ENCODE measurements at places on chromosomes 16 and 17.

GRCh38 chr17:31688701-31689100, 170.3 kb downstream of the COPRS start:
- DNase-seq, result no peak

GRCh38 chr17:77834170-77835115, 124.1 kb upstream of the TNRC6C start:
- DNase-seq, result peak; percentile 56

DNA sequence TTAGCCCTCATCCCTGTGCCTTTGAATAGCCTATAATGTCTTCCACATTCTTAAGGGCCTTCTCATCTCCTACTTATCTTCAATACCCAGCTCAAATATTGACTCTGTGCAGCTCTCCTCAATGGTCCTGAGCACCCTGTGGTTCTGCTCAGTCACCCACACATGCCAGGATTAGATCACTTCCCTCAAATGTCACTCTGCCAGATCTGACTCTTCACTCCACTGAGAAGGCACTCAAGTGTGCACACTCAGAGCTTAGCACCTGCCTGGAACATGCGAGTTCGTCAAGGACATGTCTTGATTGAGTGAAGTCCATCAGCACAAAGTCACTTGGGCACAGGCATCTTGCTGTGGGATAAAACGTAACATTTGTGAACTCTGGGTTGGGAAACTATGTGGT, 404.8 kb downstream of the CDH13 start:
- DNase-seq, result no peak

- DNase-seq, result peak; percentile 4
Measured at GRCh38 chr17:13353590-13353989, 248.1 kb downstream of the HS3ST3A1 start.

DNA sequence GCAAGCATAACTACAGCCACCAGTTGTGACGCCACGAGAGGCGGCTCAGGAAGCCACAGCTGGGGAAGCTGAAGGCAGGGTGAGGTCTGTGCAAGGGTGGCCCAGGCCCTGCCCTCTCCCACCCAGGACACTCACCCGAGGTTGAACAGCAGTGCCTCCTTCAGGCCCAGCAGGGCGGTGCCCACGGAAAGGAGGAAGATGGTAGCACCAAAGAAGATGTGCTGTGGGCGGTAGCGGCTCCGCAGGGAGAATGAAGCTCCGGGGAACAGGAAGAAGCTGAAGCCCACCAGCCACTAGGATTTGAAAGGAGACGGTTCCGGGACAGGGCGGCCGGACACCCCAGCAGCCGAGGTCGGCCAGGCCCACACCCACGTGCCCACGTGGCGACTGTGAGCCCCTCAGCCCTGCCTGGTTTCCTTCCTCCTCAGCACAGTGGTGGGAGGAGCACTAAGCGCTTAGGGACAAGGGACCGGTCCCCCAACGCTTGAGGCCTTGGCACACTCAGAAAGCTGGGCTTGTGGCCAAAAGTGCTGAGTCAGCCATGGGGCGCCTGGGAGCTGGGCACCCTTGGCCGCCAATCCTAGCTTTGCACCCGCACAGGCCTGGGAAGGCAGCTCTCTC, 11.0 kb downstream of the CYB561 start:
- peak; percentile 86 for DNase-seq

DNA sequence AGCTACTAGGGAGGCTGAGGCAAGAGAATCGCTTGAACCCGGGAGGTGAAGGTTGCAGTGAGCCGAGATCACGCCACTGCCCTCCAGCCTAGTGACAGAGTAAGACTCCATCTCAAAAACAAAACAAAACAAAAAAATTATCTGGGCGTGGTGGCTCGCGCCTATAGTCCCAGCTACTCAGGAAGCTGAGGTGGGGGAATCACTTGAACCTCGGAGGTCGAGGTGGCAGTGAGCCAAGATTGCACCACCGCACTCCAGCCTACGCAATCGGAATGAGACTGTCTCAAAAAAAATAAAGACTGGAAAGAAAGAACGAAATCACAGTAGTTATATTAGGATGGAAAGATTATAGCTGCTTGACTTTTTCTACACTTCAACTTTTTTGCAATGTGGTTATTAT, 18.9 kb downstream of the COG1 start:
- DNase-seq, result no peak

- DNase-seq, result peak; percentile 97
Measured at GRCh38 chr17:40100669-40101366, 429 bp upstream of the NR1D1 start.

DNA sequence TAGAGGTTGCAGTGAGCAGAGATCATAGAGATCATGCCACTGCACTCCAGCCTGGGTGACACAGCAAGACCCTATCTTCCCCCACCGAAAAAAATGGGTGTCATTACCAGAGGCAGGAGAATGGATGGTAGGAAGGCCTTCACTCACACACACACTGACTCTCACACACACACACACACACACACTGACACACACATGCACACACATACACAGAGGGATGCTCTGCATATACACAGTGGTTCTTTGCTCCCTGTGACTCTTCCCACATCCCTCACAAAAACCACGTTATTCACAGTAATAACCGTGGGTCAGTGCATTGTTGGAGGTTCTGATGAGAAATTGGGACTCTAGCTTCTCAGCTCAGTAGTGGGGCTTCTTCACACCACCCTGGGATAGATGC, 300.2 kb upstream of the N4BP1 start:
- DNase-seq, result no peak

DNA sequence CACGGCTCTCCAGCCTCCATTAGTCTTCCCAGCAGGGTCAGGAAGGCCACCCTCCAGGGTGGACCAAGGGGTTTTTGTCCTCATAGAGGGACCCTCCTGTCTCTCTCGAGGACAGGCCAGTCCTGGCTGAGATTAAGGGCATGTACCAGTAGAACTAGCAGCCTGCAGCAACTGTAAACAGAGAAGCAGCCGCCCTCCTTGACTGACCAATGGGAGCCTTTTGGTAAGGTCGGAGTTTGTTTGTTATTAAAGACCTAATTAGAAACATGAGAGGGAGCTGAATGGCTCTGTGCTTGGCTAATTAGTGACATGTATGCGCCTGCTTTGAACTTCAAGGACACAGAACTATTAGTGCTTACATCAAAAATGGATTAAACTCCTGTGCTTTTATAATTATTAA, 80.0 kb downstream of the CCDC182 start:
- DNase-seq, result no peak

- DNase-seq, result no peak
Measured at GRCh38 chr17:57541472-57542394, 203.4 kb downstream of the CCDC182 start.

DNA sequence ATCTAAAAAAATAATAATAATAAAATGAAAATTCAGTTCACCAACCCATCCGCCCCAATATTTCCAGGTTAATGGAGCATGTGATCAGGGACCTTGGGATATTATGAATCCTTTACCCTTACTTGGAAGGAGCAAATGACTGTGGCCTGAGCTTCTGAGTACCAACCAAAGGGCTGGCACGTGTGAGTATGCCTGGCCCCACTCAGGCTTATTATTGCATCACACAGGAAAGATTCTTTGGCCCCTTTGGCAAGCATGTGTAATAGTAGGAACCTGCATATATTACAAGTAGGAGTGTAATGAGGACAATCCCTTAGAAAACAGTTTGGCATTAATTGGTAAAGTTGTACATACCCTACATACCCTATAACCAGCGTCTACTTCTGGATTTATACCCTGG, 7.2 kb upstream of the C17orf78 start:
- no peak for DNase-seq

DNA sequence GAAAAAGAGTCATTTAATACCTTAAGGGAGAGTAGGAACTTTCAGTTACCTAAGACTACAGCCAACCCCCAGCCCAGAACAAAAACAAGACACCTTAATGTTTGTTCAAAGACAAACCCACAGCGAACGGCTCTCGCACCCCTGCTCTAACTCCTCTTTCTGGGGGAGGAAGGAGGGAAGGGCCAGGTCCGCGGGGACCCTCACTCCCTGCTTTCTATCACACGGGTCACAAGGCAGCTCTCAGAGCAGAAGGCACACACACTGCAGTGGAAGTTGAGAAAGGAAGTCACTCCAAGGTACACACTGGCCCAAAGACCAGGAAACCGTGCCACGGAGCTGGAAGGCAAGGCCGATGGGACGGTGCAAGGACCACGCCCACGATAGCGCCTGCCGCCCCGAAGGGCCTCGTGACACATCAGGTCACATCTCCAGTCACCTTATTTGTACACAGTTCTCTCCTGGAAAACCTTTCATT, 10.0 kb downstream of the LITAFD start:
- DNase-seq, result no peak

DNA sequence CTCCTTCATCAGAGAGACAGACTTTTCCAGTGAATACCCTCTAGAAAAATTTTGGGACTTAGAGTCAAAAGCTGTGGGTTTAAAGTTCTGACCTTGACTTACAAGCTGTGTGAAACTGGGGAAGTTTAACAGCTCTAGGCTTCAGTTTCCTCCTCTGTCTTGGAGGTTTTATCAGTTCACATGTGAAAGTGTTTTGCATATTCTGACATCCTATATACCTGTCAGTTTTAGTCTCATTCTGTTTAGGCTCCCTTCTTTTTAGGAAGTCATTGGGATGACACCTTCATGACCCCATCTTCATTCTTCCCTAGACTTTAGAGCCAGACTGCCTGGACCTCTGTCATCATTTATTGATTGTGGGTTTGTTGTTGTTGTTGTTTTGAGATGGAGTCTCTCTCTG, 44.4 kb downstream of the YPEL2 start:
- DNase-seq, result no peak

DNA sequence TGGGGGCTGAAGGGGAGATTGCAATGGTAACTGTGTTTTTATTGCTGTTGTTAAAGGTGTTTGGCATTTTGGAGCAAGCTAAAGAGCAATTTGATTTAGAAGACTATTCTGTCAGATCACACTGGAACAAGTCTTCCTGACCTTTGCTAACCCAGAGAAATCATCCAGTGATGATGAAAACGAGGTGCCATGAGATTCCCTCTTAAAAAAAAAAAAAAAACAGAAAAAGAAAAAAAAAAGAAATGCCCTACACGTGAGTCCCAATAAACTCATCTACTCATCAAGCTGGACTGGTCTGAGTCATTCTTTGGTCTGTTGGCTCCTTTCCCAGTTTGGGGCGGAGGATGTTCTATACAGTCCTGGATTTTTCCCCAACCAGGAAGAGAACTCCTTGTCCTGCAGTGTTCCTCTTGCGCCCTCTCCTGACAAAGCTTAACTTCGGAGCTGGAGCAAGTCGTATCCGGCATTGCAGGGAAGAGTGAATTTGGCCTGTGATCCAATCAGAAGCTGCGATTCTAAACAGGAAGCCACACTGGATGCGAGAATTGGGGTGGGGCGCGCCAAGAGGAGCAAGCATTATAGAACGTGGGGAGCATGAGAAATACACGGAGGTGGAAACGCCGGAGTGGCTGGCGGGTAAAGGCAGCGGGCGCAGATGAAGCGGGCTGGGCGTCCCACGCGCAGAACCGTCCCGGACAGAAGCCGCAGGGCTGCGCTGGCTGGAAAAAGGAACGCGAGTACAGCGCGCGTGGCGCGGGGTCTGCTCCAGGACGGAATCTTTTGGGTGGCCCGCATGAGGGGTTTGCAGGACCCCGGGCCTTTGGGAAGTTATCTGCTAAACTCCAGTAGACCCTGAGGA, 22.4 kb upstream of the CRYM start:
- DNase-seq, result peak; percentile 98

DNA sequence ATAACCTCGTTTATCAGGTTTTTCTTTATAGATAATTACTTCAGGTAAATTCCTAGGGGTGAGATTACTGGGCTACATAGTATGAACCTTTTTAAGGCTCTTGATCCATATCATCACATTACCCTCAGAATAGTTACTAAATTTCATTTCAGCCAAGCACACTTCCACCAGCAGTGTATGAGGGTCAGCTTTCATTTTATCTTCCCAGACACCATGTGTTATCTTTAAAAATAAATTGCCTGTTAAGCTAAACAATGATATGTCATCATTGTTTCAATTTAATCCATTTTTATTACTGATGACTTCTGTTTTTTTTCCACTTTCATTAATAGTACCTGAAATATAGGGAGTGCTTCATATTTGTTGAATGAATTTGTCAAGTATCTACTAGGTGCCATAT, 33.4 kb downstream of the PRKCA start:
- no peak for DNase-seq

DNA sequence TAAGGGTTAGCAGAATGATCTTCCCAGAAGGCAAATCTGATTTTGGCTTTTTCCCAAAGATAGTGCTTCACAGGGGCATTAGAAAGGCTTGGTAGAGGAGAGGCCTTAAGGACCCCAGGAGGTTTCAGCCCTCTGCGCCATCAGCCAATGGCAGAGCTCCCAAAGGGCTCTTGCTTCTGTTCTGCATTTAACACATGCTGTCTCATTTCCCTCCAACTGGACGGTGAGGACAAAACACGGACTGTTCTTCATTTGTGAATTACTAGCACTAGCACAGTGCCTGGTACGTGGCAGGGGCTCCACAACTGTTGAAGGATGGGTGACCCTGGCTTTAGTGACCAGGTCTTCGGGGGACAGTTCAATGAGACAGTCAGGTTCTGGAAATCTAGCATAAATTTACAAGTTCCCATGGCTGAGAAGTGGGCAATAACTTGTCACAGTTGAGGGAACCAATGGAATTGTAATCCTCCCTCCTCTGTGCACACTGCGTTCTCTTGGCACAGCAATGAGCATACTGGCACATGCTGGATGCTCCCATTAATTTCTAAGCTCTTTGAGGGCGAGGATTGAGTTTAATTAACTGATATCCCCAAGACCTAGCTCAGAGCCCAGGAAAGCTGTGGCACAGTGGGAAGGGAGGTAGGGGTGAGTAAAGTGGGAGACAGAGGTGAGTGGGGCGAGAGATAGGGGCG, 45.4 kb downstream of the COG7 start:
- DNase-seq, result no peak

GRCh38 chr16:2499890-2500429, 13.8 kb upstream of the ATP6V0C start:
- peak; percentile 4 for DNase-seq

GRCh38 chr16:53893731-53894435, 189.9 kb downstream of the FTO start:
- DNase-seq, result peak; percentile 24

DNA sequence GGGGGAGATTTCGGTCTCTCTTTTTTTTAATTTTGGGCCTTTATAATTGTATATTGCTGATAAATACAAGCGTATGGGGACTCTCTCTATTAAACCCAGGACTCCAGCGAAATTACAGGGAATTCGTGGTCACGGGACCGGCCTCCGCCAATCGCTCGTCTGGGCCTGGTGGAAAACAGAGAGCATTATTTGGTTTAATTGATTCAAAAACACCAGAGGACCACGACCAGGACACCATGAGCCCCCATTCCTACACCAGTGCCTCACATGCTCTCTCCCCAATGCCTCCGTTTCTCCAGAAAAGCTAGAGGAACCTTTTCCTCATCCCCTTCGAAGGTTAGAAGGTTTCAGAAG, at the start of gene HOXB2:
TSS of gene HOXB2 (minus strand) at position 88 of the 354 bp plus-strand sequence. CDS start 198 bp downstream, outside the sequence.
- no peak for DNase-seq

GRCh38 chr16:81645266-81645694, 133.8 kb upstream of the PLCG2 start:
- DNase-seq, result no peak

GRCh38 chr16:53821957-53822625, 118.1 kb downstream of the FTO start:
- no peak for DNase-seq

- DNase-seq, result no peak
Measured at GRCh38 chr16:3832668-3833067, 47.8 kb downstream of the CREBBP start.

- peak; percentile 78 for DNase-seq
Measured at GRCh38 chr17:16407911-16408588, 7.3 kb upstream of the TRPV2 start.
